ENCODE measurements at places on chromosomes 2 and 18. TPM values are rescaled to one million over a fixed set of nuclear protein-coding genes. Genes with fewer than 3 reads are reported as not detected.

The IMPA2 gene
- total RNA-seq = 379 TPM

DNA sequence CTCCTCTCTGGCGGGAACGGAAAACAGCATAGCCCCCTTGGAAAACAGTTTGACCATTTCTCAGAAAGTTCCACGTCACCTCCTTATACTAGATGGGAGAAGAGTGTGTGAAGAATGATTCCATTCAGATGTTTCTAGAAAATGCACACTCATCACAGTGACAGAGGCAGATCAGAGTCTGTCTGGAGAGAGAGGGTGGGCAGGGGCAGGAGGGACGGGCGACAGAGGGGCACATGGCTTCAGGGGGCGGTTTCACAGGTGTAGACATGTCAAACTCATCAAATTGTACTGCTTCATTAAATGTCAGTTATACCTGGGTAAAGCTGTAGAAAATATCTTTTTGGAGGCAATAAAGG lies 88.8 kb upstream of the TAF1B start:
- DNase-seq = no peak

The MDH1B gene
- total RNA-seq = 5.2 TPM

The ALKAL2 gene
- 2.0 TPM for total RNA-seq

- DNase-seq = peak; percentile 60
Measured at GRCh38 chr2:201779901-201780673, 646 bp downstream of the ALS2 start.

The KCNIP3 gene
- total RNA-seq = 1.0 TPM

GRCh38 chr2:232535761-232536530 lies 3.5 kb upstream of the CHRNG start:
- no peak for DNase-seq

The PIK3C3 gene
- 16.8 TPM for total RNA-seq

The DSG4 gene
- not detected for total RNA-seq

DNA sequence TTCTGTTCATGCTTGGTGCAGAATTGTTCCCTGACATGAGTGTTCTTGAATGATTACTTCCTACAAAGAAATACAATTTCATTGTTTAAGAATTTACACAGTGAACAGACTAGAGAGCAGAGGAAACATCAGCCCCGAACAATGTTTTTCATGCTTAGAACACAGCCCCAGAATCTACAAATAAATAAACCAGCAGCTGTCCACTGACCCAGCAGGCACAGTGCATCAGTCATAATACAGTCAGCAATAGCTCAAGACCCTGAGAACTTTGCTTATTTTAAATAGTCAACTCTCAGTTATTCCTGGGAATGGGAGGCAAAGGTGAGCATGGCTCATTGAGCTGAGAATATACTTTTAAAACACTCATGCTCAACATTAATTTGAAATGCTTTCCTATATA lies 38.4 kb downstream of the XIRP2 start:
- no peak for DNase-seq

The COL4A3 gene
- total RNA-seq = 3.9 TPM

The PAIP2B gene
- total RNA-seq = 0.54 TPM

DNA sequence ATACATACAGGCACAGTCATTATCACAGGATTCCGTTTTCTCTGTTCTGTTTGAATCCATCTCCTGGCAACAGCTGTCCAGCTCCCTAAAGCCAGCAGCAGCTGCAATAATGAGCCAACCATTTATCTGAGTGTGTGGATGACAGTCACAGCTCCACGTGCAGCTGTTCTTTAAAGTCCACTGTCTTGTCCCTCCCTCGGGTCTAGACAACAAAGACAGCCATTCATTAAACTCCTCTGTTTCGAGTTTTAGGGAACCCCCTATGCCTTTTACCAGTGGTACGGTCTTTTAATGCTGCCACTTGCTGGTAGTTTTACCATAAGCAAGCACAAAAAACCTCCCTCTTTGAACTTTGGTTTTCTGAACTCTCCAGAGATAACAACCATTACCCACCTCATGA lies 16.0 kb upstream of the MSGN1 start:
- no peak for DNase-seq

The CHRNG gene
- not detected for total RNA-seq

- no peak for DNase-seq
Measured at GRCh38 chr2:205775097-205775877, 93.0 kb downstream of the NRP2 start.

The UGT1A3 gene
- 0.78 TPM for total RNA-seq

DNA sequence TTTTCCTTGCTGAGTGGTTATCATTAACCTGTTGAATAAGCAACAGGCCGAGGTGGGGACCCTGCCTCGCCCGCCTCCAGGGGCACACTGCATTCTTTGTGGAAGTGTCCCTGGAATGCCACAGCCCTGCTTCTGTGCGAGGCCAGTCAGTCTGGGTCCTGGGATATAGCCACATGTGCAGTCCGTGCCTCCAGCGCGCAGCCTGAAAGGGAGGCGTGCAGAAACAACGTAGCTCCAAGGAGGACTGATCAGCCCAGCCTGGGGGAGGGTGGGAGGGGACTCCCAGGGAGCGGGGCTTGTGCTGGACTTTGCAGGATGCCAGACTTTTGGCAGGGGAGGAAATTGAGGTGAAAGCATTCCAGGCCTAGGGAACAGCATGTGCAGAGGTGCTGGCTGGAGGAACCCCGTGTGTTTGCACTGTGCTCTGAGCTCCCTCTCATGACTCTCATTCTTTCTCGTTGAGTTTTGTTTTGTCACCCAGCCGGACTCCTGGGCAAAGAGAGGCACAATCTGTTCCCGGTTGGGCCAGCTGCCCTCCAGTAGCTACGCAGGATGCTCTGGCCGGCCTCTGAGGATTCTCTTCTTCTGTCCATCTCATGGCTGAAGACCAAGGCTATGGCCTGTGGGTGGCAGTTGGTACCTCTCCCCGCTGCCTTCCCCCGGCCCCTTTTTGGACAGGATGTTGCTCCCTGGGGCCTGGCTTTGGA lies 39.7 kb downstream of the HPCAL1 start:
- no peak for DNase-seq

DNA sequence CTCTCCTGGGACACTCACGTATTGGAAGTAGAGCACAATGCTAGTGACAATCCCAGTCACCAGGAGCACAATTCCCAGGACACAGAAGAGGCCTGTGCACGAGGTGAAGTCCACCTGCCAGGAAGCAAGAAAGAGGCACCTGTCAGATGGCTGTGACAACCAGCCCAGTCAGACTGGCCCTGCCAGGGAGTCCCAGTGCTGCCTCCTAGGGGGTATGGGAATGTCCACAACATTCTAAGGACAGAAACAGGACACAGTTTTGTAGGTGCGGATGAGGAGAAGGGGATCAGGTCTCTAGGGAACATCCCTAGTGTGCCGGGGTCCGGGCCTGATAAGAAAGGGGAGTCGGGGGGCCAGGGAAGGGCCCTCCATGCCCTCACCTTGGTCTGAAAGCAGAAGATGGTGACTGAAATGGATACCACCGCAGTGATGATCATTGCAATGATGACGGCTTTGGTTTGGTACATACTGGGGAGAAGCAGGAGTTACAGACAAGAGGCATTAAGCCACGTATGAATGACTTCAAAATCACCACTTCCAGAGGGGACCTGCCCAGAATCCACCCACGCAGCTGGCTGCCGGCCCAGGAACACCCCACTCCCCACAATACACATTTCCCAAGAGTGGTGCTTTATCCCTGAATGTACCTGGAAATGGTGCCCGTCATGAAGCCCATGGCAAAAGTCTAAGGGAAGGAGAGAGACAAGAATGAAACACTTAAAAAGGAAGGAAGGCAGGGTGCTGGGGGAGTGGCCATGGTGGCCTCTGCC lies 6.9 kb downstream of the PNKD start:
- no peak for DNase-seq

The HOXD1 gene
- total RNA-seq = 2.4 TPM

- DNase-seq = peak; percentile 37
Measured at GRCh38 chr18:48529796-48530195, 9.0 kb upstream of the CTIF start.

DNA sequence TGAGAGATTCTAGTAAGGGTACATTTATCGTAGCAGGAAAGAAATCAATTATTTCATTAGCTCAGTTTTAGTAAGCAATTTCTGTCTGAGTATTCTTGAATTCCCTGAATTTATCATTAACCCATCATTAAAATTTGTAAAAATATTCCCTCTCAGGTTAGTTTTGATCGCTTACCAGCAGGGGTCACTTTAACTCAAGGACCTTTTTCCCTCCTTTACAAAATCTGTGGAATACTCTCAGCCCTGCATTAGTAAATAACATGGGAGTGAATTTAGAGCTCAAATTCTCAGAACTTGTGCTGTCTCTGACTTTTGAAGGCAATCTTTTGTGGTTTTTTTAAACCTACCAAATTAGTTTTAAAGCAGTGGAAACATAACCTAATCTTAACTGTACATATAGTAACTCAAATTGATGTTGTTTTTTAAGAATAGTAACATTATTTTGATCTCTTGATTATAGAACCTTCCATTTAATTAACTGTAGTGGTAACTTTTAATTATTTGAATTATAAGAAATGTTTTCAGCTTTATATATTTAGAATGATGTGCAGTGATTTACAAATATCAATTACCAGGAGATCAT lies 97.2 kb downstream of the AGPS start:
- DNase-seq = no peak

The SKOR2 gene
- total RNA-seq = not detected

- no peak for DNase-seq
Measured at GRCh38 chr2:156663757-156664409, 227.7 kb downstream of the GPD2 start.

DNA sequence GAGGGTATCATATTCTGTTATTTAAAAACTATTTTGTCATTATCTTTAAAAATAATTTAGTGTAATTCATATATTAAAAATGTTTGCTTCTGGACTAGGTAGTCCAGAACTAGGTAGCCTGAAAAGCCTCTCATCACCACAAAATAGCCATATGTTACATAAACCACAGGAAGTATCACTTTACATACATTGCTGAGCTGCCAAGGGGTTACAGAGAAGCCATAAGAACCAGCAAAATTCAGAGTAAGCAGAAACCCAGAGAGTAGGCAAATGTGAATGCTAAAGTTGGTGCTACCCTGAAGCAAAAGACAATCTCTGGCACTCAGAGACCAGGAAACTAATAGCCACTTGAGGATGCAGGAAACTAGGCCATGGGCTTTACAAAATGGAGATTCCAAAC lies 60.9 kb downstream of the LOXHD1 start:
- DNase-seq = no peak

The RAB27B gene
- 0.49 TPM for total RNA-seq

The SFT2D3 gene
- 6.6 TPM for total RNA-seq

- DNase-seq = no peak
Measured at GRCh38 chr2:230582851-230583283, 129.8 kb upstream of the CAB39 start.

DNA sequence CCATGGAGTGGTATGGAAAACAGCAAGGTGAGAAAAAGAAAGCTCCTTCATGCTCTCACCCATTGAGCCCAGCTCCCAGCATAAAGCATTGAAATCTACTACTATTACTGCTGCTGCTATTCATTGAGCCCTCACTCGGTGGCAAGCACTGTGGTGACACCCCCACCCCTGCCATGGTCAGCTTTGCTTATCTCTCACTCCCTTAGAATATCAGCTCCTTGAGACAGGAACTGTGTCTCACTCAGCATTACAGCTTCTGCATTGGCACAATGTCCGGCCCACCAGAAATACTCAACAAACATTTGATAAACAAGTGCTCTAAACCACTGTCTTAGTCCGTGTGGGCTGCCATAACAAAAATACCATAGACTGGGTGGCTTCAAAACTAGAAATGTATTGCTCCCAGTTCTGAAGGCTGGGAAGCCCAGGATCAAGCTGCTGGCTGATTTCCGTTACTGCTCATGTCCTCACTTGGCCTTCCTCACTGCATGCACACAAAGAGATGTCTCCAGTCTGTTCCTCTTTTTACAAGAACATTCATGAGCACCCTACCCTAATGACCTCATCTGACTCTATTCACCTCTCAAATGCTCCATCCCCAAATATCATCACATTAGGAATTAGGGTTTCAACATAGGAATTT lies 116.3 kb downstream of the ZBTB7C start:
- DNase-seq = no peak

DNA sequence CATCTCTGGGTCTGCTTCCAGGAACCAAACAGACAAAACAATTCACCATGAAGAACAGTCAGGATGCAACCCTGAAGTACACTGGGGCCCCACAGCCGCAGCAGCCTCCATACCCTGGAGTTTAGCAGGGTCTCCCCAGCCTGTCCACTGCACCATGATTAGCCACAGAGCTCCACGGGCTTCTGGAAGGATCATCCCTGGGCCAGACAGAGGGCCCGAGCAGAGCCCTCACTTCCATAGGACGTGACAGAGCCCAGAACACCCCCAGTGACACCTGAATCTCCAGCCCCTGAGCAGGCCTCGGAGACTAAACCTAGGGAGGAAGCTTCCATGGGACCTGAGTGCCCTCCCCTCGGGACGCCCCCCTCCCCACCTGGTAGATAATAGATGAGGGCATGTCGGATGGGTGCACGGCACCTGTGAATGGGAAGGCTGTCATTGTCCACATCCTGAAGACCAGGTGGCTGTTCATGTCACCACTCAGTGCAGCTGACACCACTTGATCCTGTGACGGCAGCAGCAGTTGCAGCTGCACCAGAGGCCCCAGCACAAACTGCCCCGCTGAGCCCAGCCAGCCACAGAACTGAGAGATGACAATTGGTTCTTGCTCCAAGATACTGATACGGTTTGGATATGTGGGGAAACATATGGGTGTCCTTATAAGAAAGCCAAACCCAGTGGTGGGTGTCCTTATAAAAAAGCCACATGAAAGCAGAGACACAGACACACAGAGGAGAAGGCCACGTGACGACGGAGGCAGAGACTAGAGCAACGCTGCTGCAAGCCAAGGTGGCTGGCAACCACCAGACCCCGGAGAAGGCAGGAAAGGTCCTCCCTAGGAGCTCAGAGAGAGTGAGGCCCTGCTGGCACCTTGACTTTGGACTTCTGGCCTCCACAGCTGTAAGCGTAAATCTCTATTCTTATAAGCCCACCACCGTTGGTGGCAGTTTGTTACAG lies 23.2 kb downstream of the KIF1A start:
- no peak for DNase-seq

The PPP1R1C gene
- total RNA-seq = not detected

The IL1B gene
- total RNA-seq = not detected

The GRB14 gene
- 6.0 TPM for total RNA-seq

GRCh38 chr2:39513641-39514094 lies 76.6 kb upstream of the MAP4K3 start:
- DNase-seq = peak; percentile 91

GRCh38 chr2:120385355-120386127 lies 39.6 kb downstream of the INHBB start:
- DNase-seq = no peak

DNA sequence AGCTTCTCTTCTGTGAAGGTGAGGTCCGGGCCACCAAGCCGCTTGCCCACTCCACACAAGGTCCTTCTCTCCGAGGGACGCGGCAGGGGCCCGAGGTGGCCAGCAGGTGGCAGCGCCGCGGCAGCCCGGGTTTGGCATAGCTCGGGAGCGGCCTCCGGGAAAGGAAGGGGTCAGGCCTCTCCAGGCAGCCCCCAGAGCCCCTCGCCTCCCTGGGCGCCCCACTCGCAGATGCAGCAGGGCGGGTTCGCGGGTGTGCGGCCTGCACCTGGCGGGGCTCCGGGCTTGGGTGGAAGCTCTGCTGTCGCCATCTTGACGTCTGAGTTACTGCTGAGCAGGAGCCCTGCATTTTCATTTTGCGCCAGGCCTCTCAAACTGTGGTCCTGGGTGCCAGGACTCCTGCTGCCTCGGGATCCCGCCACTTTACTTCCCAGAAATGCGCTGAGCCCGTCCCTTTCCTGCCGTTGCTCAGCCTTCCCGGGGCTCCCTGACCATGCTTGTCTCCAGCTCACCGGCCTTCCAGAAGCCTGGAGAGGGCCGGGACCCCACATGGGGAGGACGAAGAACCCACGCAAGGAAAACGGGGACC lies 18.6 kb upstream of the NCL start:
- peak; percentile 34 for DNase-seq

Measured in Caki2 (cell line).